ELF-1 (cell line): ENCODE measurements at places on chromosomes 2 and 18.

DNA sequence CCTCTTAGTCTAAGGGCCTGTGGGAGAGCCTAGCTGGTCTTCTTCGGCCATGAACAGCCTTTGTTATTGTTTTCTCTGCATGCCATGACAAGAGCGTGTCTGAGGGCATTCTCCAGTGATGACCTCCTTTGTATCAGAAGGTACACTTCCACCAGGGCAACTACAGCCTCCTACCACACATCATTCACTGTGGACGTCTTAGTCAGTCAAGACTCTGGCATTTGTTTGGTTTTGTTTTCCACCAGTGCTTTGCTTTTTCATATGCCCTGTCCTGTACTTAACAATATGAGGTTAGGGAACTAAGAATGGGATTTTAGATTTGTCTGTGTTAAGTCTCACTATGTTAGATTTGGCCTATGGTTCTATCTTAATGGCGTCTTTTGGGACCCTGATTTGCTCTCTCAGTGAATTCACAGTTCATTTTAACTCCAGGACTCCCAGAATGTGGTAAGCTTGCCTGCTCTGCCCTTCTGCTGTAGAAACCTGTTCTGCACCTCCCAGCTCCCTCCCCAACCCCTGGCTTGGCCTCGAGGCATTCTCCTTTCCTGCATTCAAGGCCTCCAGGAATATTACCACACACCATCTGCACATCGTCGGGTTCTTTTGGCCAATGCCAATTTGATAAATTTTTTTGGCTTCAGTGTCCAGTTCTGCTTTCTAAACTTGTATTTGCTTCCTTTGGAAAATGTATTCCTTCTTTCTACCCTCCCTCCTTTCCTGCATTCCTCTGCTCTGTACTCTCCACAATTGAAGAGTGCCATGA lies 42.8 kb upstream of the IL1R1 start:
- peak; percentile 50 for DNase-seq

DNA sequence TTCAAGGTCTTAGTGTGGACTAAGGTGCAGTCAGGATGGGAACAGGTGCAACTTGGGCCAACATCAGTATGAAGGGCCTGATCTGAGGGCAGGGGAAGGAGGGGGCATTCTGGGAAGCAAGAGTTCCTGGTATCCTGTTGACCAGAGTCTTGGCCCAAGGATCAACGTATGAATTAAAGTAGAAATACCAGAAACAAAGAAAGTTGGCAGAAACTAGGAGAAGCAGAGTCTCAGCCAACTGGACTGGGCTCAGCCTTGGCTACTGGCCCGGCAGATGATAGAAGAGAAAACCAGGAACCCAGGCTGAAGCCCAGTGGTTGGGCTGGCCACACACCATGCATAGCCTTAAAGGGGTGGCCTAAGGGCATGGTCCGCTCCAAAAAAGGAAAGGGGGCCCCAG lies 2.3 kb downstream of the CETN1 start:
- no peak for DNase-seq

DNA sequence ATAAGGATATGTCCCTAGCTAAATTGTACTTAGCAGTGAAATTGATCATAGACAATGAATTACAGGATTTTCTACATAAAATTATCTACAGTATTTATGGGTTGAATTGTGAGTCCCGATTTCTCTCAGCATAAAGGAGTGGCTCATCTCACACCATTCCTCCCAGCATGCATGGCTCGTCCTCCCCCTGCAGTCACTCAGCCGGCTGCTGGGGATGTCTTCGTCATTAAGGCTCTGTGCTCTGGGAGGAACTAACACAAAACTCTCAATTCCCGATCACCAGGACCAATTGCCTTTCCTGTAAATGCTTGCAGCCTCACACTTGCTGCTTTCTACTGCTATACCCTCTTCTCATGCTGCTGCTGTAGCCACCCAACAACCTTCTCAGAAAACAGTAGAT lies 75.9 kb downstream of the TXNL1 start:
- DNase-seq, result no peak

- no peak for DNase-seq
These were observed 341.9 kb upstream of the DCC start for GRCh38 chr18:51998066-51998465.

DNA sequence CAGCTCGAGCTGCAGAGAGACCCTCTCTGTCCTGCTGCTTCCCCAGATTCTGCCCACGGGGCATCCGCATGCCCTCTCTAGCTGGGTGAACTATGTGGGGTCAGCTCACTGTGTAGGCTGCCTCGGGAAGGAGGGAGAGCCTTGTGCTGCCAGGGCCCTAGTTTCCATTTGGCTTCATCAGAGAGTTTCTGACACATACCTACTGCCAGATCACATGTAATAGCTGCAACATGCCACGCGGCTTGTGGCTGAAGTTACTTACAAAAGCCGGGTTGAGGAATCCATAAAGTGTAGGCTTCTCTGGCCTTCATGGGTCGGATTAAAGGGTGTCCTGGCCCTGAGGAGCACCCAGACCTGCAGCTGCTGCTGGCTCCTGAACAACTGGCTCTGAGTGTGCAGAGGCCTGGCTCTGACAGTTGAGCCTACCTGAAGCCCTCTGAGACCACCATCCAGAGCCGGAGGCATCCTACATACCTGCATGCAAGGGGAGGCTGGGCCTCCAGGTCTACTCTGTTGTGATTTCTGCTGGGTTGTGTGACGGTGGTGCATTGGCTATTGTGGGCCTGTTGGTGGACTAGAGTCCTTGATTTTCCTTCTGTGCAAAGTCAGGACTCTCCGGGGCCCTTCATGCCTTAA lies 130.0 kb downstream of the SH3RF3 start:
- no peak for DNase-seq

DNA sequence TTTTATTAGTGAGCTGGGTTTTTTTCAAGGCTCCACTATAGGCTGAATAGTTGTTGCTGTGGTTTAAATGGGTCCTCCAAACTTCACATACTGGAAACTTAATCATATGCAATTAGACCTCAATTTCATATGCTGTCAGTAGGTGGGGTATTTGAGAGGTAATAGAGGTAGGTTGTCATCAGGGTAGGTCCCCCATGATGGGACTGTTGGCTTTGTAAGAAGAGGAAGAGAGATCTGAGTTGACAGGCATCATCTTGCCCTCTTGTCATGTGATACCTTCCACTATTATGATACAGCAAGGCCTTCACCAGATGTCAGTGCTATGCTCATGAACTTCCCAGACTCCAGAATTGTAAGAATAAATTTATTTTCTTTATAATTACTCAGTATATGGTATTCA lies 819.4 kb downstream of the LRP1B start:
- DNase-seq, result no peak
